ENCODE measurements at places on chromosomes 2 and 18.
A peak's percentile ranks its signal among the peaks of the same experiment; 100 is the strongest.

- no peak for DNase-seq
These were observed 440.3 kb downstream of the LRATD1 start for GRCh38 chr2:15072836-15073235.

- no peak for DNase-seq
These were observed 95.8 kb downstream of the TGOLN2 start for GRCh38 chr2:85231952-85232351.

DNA sequence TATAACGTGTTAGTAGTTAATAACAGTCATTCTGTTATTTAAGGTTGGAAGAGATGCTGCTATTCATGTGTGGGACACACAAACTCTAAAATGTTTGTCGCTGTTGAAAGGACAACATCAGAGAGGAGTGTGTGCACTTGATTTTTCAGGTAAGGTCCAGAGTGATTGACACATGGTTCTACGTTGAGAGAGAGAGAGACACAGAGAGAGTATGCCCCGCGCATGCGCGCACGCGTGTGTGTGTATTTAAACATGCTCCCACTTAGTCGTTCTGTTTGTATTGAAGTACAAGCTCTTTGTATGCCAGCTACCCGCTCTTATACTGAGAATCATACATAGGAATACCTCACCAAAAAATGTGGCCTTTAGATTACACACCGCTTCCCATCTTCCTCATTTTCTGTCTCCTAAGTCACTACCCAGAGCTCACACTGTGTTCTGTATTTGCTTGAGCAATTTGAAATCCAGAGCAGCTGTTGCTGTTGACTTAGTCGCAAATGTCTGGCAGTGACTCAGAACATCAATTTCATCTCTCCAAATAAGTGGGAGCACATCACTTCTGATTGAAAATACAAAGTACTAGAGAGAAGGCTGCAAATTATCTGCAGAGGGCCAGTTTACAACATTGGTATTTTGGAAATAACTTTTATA lies 148.1 kb downstream of the EML6 start:
- DNase-seq = peak; percentile 83

DNA sequence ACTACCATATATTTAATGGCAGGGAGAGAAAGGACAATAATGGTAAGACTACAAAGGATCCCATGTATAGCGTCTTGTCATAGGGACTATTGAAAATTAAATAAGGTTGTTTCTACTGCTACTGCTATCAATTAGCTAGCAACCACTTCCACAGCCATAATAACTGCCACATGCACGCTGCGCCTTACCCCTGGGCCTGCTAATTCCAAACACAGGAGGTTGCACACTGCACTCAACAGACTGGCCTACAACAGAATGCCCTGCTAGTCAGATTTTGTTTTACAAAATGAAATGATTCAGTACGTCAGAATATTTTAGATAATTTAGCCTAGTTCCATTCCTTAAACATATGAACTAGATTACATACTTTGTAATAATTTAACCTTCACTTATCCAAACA lies 121.0 kb upstream of the SMAD7 start:
- DNase-seq = no peak

DNA sequence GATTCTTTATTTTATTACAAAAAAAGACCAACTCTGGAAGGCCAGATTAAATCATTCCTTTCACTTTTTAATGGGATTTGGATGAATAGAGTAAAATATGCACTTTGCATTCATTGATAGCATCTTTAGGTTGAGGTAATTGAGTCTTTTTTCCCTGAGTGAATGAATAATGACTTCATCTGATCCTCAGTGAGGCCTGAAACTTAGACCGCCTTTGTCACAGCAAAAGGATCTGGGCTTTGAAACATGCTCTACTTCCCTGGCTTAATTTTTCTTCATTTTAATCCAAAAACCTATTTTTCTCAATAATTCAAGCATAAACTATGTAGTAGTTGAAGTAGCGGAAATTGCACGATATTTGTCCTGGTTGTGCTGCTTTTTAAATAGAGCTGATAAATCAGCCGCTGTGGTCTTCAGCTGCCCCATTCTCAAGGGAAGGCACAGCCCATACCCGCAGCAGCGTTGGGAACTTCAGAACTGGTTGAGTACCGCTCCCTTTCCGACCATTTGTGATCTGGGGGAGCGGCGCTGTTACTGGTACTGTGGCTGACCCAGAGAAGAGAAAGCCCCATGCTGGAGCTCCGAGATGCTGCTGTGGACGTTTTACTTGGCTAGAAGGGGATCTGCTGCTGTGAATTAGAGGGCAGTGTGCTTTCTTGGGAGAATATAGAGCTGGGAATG lies 145.3 kb upstream of the NFATC1 start:
- no peak for DNase-seq

GRCh38 chr2:109448207-109448606 lies 165.6 kb downstream of the SEPTIN10 start:
- no peak for DNase-seq

GRCh38 chr2:224753743-224754540 lies 37.8 kb upstream of the CCDC195 start:
- peak; percentile 89 for DNase-seq

GRCh38 chr2:99864561-99865553 lies 277.5 kb downstream of the AFF3 start:
- peak; percentile 70 for DNase-seq

DNA sequence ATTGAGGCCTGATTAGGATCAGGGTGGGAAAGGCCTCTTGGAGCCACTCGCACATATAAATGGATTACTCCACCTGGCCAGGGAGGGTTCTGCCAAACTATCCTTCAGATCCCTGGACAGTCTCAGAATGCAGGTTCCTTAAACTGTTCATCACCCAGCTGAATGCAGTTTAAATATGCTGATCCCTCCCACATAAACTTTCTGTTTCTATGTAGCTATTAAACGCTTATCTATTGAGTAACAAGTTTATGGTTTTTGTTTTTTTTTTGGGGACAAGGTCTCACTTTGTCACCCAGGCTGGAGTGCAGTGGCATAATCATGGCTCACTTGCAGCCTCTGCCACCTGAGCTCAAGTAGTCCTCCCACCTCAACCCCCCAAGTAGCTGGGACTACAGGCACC lies 1.9 kb downstream of the CAD start:
- no peak for DNase-seq

DNA sequence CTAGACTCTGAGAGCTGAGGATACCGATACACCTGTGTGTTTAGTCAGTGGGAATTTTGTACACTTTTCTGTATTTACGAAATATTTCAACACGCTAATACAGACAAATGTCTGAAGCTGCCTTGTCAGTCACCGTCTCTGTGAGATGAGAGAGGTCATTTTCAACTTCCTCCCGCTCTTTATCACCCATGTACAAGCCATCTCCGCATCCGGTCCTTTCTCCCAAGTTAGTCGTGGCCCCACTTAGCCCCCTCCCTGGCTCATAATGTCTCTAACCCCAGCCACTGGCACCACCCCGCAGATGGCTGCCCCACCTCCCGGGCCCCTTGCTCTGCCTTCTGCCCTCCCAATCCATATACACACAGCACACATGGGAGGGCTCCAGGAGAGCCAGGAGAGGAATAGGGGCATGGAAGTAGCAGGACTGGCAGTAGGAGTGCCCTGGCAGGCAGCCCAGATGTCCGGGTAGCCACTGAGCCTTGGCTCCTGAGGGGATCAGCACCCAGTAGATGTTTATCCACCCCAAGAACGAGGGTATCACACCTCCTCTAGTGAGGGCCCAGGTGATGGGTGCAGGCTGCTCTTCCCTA lies 2.0 kb upstream of the RUFY4 start:
- no peak for DNase-seq

DNA sequence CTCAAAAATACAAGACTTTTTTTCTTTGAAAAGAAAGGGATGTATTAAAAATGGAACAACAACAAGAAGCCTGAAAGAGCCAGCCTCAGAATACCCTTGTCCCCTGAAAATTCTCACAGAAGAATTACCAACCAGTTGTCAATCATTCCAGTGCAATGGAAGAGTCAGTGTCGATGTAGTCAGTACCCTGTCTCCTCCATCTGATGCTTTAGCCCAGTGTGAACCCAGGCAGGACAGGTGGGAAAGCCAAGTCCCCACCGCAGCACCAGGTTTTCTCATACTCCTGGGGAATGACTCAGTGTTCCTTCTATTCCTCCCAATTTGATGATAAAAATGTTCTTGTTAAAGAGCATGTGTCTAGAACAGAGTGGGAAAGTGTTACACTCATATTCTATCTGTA lies 332.0 kb upstream of the CHAC2 start:
- DNase-seq = no peak

GRCh38 chr2:10002681-10003080 lies 40.7 kb upstream of the KLF11 start:
- DNase-seq = no peak

DNA sequence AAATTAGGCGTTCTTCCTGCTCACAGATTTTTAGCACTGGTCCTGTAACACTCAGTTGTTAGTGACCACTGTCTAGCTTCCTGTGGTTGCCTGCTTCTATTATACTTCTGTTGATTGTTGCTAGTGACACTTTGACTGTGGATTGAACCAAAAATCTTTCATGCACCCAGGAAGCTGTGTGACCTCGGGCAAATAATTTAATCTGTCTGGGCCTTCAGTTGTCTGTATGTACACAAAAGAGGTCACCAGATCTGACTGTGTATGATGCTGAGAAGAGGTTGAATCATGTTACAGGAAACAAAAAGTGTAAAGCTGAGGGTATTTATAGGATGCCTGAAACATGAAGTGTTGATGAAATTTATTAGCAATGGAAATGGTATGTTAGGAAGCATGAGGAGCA lies 12.7 kb downstream of the ICOS start:
- DNase-seq = peak; percentile 2

DNA sequence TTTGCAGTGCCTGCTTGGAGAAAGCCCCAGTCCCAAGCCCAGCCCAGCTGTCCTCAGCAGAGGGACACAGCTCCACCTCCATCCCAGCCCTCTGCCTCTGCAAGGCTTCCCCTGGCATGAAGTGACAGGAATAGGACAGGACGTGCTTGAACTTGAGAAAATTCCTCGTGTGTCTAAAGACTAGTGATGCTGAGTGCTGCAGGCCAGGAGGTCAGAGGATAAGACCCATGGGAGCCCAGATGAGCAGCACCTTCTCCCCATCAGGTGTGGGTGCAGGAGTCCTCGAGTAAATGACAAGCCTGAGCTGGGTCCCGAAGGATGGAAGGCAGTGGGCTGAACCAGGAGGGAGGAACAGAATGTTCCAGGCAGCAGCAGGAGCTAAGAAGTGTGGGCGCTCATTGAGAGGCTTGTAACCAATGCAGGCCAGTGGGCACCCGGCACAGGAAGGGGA lies 67.8 kb upstream of the UXS1 start:
- DNase-seq = no peak

DNA sequence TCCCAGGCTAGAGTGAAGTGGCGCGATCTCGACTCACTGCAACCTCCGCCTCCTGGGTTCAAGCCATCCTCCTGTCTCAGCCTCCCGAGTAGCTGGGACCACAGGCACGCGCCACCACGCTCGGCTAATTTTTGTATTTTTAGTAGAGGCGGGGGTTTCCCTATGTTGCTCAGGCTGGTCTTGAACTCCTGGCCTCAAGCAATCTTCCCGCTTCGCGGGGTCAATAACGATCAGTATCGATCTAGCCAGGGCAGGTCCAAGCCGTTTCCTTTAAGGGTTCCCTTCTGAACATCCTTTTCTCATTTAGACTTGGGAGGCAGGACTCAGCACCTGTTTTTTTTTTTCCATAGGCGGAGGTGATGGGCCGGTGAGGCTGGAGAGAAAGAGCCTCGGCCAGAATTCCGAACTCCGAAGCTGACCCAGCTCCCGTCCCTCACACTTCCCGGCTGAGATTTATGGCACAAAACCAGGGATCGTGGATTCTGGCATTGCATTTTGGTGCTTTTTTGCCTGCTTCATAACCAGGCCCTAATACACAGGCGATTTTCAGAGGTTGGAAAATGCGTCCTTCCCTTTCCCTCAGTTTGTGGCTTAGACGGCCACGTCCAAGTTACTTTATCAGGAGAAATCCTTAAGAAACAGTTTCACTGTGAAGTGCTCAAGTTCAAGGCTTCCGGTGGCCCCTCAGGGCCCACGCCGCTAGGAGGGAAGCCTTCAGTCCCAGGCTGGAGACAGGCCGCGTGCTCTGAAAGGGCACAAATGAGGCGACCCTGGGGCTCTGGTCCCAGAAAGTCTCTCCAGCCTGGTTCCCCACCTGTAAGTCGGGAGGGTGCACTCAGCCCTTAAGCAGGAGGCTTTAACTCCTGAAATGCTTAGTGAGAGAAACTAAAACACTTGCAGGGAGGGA lies 998 bp upstream of the SLC66A3 start:
- peak; percentile 37 for DNase-seq

- DNase-seq = no peak
These were observed 46.0 kb downstream of the CIB4 start for GRCh38 chr2:26595146-26595545.

GRCh38 chr2:105329197-105329554 lies 359 bp downstream of the TGFBRAP1 start:
- no peak for DNase-seq

- no peak for DNase-seq
These were observed 326.2 kb upstream of the LRATD1 start for GRCh38 chr2:14306268-14306861.

DNA sequence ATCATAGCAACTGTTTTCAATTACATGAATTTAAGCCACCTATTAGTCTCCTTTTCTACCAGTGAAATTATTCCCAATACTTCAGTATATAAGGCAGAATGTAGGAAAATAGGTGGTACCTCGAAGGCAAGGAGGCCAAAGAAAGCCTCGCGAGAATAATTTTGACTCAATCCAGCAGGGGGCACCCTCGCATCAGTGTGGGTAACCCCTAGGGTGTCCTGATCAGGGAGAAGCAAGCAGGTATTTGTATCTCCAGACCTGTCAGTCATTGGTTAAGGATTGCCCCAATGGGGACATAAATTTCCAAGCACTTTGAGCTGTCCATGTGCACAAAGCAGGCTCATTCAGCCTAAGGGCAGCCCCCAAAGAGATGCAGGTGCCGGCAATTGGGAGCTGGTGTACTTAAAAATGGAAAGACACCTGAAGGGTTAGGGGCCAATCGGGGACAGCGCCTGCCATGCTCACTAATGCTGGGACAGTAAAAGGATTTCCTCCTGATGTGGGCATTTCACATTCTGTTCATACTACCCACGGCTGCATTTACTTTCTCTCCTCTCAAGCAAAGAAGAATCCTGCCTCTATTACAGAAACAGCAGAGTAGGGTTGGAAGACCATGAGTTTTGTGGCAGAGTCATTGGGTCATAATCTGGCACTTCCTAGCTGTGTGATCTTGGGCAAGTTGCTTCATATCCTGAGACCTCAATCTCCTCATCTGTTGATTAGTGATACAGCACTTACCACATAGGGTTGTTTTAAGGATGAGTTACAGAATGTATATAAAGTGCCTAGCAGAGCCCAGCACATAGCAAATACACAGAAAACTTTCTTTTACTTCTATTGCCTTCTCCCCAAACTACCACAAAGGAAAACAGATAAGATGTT lies 136.1 kb downstream of the ICOS start:
- DNase-seq = no peak

GRCh38 chr18:80009661-80010550 lies 21.5 kb upstream of the TXNL4A start:
- peak; percentile 97 for DNase-seq

DNA sequence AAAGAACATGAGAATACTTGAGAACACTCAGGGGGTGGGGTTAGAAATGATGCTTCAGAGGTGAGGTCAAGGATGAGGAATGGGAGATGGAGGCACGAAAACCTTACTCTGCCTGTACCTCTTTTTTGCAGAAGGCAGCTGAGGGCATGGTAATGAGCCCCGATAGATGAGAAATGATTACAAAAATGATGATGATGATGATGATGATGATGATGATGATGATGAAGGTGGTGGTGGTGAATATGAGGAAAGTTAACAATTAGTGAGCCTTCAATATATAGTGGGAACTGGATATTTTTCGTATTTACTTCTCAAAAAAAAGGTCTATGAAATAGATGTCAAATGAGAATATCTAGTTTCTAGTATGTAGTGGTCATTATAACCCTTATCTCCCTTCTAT lies 584.3 kb downstream of the EPHA4 start:
- no peak for DNase-seq

- peak; percentile 82 for DNase-seq
These were observed 22.3 kb upstream of the VPS4B start for GRCh38 chr18:63444580-63444979.
